ENCODE measurements at places on chromosomes 5 and 9.

DNA sequence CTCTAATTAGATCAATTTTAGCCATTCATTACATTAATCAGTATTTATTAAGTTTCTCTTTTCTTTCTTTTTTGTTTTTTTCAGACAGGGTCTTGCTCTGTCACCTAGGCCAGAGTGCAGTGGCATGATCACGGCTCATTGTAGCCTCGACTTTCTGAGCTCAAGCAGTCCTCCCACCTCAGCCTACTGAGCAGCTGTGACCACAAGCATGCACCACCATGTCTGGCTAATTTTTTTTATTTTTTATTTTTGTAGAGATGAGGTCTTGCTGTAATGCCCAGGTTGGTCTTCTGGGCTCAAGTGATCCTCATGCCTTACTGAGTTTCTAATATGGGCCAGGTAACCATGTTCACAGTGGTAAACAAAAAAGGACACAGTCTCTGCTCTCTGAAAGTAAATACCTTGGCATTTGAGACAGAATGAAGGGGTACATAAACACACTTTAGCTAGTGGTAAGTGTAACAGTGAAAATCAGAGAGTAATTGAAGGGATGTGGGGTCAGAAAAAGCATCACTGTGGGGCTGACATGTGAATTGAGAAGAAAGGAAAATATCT lies 336.3 kb downstream of the ADGRV1 start:
- DNase-seq: no peak

DNA sequence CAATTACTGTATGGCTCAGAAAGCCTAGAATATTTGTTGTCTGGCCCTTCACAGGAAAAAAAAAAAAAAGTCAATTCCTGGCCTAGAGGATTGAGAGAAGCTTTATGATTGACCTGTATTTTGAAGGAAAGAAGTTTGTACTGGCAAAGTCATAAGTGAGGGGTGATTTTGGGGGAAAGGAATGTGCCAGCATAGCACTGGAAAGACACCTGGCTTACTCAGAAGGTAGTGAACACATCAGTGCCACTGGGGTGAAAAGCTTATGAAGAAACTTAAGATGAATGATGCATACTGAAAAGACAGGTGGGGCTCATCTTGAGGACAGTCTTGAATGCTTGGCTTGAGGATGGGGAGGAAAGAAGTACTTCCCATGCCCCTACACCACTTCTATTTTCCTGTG lies 127.9 kb upstream of the RASA1 start:
- no peak for DNase-seq

- DNase-seq: no peak
These were observed 332.7 kb downstream of the PRDM9 start for GRCh38 chr5:23840083-23840482.

- no peak for DNase-seq
These were observed 58.9 kb upstream of the MCCC2 start for GRCh38 chr5:71528206-71528605.

- DNase-seq: no peak
These were observed 138.5 kb upstream of the IRX2 start for GRCh38 chr5:2890011-2890410.
